ENCODE measurements at places on chromosomes 2 and 18.

DNA sequence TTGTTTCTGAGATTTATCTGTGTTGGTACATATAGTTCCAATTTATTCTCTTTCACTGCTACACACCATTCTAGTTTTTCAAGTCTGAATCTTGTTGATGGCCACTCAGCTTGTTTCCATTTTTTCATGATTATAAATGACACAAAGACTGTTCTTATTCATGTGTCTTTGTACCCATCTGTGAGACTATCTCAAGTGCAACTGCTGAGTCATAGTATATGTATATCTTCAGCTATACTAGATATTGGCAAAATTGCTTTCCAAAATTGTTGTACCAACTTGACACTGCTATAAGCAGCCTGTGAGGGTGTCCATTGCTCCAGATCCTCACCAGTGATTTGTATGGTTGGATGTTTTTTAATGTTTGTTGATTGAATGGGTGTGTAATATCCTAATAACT lies 37.2 kb upstream of the RTN4 start:
- DNase-seq: no peak

DNA sequence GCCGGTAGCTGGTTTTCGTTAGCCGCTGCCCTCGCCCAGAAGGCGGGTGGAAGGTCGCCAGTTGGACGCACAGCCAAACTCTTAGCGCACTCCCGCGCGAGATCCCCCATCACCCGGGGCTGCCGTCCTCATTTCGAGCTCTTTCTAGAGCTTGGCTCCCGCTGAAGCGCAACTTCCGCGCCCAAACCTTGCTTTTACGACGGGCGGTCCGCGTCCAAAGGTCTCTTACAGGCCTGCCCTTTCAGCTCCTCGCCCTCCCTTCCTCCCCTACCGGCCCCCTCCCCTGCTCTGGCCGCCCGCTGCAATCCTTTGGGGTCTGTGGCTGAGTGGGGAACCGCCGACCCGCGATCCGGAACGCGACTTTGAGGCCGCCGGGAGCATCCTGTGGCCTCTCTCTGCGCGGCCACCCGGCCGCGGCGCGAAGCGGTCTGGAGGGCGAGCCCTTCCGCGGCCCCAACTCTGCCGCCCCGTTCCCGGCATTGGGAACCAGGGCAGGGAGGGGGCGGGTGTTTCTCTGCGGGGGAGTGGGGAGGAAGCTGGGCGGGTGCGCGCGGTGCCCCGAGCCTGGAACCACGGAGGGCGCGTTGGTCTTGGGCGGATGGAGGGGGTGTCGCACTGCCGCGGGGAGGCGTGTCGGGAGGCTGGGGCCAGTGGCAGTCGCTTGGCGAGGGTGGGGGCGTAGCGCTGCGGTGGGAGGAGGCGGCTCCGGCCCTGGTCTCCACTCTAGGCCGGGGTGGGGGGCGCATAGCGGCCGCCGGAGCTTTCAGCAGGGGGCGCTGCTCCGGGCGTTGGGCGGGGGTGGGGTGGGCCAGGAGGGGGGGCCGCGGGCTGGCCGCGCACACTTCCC lies at the start of gene GDF7:
Gene GDF7, plus strand, starts transcription at position 841 of the 847 bp plus-strand sequence. CDS start 96 bp downstream, outside the sequence.
- DNase-seq: no peak

DNA sequence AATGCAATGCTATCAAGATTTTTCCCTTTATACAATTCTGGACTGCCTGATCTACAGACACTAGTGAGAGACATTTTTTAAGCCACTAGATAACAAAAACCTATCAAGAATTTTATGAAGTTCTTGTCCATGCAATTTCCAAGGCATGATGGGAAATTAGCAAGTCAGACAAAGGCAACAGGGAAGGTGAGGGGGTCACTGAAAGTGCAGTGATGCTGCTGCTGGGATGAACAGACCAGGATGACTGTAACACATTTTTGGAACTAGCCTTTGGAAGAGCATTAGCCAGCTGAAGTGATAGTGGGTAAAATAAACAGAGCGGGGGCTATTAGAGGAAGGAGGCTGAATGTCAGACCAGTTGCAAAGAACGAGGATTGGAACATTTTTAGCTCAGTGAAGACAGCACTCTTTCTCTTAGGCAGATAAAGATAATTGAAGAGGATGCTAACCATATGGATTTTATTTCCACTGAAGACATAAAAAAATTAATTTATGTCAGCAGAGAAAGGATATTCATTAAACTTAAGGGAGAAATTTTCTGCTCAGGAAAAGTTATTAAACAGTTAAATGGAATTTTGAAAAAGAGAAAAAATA lies 17.9 kb downstream of the NRXN1 start:
- DNase-seq: no peak

DNA sequence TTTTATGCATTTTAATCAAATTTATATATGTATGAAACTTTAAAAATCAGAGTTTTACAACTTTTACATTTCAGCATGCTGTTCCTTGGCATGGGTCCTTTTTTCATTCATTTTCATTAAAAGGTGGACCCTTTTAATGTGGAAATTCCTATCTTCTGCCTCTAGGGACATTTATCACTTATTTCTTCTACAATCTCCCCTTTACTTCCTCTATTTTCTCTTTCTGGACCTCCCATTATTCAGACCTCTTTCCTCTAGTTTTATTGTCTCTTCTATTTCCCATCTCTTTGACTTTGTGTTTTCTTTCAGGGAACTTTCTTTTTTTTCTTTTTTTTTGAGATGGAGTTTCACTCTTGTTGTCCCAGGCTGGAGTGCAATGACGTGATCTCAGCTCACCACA lies 5.7 kb downstream of the PROC start:
- no peak for DNase-seq

GRCh38 chr2:77552956-77553355 lies 30.8 kb upstream of the LRRTM4 start:
- no peak for DNase-seq

- no peak for DNase-seq
These were observed 42.1 kb downstream of the NIFK start for GRCh38 chr2:121694398-121695170.

DNA sequence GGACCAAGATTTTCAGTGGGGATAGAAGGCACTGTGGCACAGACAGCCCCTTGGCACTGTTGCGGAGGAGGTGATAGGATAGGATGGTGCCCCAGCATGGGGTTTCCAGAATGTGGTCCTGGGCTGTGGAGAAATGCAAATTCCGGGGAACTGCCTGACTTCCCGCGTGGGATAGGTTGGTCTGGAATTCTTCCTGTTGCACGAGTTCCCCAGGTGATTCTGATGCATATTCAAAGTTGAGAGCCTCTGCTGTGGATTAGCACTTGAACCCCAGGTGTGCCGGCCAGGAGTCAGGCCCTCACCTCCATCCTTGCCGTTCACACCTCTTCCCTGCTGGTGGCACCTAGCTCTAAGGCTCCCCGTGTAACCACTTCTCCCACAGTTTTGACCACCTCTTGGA lies 15.5 kb downstream of the NCK2 start:
- DNase-seq: no peak

DNA sequence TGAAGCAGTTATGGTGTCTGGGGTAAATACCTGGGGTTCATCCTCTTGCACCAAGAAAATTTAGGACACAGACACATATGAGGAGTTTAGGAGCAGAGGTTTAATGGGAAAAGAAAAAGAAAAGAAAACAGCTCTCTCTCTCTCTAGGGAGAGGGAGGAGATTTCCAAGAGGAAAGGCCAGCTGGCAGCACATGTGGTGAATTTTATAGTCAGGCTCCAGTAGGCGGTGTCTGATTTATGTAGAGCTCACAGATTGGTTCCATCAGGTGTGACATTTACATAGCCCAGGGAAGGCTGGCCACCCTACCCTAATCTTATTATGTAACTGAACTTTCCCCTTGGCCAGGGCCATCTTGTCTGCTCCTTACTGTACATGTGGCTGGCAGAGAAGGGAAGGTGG lies 297.5 kb upstream of the RGPD4 start:
- no peak for DNase-seq

- DNase-seq: no peak
These were observed 201.2 kb downstream of the TPGS2 start for GRCh38 chr18:36627637-36628036.

DNA sequence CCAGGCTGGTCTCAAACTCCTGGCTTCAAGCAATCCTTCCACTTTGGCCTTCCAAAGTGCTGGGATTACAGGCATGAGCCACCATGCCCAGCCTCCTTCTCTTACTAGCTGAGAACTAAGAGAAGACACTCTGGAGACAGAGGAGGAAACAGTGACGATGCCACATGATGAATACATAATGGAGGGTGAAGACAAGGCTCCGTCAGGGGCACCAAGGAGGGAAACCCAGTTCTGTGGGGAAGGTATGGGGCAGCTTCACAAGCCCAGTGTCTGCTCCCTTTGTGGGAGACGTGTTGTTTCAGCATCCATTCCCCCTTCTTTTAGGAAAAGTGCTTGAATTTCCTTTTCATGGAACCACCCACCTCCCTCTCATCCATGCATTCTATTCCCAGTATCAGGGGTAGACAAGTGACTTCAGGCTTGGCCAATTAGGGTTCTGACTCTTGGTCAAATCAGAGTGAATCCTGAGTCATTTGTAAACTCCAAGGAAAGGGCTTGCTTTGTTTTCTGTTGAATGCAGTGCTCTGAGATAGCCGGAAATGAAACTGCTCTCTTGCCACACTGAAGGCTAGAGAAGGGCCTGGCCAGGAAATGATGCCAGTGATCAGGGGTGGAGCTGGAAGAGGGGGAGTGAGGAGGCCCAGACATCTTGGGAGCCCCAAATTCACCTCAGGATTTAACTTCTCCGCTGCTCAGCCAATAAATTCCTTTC lies 23.7 kb downstream of the TMEM127 start:
- DNase-seq: peak; percentile 51

GRCh38 chr18:72555968-72556367 lies 11.8 kb upstream of the CBLN2 start:
- no peak for DNase-seq

DNA sequence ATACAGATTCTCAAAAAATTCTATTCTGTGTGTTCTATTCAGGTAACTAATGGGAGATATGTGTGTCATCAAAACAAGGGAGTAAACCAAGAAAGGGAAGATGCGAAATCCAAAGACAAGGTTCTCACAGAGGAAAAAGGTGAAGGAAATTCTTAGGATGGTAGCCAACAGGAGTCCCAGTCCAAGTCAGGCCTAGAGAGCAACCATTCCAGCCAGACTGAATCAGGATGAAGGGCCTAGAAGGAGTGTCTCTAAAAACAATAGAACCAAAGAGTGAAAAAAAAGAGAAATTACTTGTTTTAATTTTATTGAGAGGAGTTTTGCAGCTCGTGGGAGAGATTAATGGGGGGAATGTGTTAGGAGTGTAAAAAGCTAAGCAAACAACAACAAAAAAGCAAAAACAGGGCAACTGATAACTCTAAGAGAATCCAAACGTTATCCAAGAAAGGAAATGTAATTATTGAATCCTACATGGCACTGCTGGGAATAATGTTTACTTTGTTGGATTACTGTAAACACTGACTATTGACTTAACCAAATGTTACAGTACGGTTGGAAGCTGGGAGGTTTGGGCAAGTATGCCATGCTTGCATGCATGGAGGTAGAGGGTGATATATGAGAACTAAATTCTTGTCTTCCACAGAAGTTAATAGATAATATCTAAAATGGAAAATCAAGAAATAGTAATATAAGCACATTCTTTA lies 12.3 kb downstream of the MAP3K20 start:
- no peak for DNase-seq

GRCh38 chr18:13756671-13757070 lies 30.2 kb downstream of the RNMT start:
- no peak for DNase-seq

DNA sequence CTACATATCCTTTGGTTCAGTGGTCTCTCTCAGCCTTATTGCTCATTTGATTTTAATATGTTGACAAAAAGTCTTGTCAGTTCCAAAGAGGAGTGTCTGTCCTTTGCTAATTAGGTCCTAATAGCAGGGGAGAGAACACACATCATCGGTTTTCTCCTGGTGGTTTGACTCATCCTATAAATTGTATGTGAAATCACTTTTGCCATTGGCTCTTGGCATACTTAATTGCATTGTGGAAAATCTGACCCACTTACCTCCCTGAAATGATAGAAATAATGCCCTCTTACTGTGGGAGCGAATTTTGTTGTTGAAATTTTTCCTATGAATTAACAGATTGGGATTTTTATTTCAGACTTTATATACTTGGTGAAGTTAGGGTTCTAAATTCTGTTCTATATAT lies 58.3 kb downstream of the MTCL1 start:
- DNase-seq: no peak

DNA sequence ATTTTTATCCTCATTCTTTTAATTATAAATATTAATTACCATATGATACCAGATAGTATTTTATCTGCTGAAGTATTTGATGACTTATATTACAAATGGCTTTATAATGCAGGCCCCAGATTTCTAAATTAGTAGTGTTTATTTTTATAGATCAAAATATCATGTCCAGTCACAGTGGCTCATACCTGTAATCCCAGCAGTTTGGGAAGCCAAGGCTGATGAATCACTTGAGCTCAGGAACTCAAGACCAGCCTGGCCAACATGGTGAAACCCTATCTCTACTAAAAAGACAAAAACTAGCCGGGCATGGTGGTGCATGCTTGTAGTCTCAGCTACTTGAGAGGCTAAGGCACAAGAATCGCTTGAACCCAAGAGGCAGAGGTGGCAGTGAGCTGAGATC lies 100.1 kb upstream of the ARHGAP15 start:
- DNase-seq: no peak
